ENCODE measurements at places on chromosomes 6 and 20.

- DNase-seq, result no peak
These were observed 90.7 kb downstream of the CDC5L start for GRCh38 chr6:44478158-44478557.

DNA sequence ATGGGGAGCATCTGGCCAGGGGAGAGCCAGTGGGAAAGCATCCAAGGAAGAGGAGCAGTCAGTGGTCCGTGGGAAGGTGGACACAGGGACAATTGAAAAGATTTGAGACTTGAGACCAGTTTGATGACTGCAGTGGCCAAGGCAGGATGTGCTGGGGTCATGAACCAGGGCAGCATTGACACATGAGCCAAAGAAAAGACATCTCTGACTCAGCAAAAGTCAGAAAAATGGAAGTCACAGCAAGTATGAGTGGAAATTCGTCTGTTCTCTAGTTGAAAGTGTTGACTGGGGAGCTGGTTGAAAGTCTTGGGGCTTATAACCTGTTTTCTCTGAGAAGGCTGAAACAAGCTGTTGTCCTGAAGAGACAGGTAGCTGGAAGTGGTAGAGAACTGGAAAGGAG lies 31.3 kb downstream of the RAB22A start:
- no peak for DNase-seq

DNA sequence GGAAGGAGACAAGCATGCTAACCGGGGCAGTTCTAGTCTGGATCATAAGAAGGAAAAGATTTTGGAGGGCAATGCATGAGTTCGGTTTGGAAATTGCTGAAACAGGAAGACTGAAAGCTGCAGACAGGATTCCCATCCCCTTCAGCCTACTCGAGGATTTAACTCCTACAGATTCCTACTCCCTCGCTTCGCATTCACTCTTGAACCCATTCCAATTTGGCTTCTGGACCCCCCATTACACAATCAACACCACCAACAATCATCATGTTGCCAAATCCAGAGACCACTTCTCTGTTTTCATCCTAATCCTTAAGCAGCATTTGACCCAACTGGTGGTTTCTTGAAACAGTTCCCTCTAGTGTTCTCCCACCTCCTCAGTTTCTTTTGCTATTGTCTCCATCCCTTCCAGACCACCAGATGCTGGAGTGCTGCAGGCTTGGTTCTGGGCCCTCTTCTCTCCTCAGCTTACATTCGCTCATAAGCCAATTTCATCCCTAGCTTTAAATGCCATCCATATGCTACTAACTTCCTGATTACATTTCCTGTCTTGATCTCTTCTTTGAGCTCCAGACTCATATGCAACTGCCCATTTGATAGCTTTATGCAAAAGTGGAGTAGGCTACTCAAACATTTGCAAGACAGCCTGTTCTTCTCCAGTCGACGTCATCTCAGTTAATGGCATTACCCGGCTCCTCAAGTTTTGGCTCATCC lies 66.5 kb downstream of the DTNBP1 start:
- no peak for DNase-seq

- DNase-seq, result no peak
These were observed 74.1 kb upstream of the NAA20 start for GRCh38 chr20:19943061-19943521.

DNA sequence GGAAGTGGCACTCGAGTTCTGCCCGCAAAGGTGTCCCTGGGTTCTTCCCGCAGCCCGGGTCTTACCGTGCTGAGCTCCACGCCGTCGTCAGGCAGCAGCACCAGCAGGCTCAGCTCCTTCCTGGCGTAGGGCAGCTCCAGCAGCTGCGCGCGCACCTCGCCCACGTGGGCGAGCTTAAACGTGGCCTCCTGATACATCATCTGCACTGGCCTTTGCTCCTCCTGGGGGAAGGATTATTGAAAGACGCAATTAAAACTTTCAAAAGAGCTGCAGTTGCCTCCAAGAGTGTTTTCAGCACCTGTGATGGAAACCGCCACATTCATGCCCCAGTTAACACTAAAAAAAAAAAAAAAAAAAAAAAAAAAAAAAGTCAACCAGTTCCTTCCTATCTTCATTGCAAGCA lies 11.3 kb downstream of the SERPINB9 start:
- DNase-seq, result peak; percentile 83

DNA sequence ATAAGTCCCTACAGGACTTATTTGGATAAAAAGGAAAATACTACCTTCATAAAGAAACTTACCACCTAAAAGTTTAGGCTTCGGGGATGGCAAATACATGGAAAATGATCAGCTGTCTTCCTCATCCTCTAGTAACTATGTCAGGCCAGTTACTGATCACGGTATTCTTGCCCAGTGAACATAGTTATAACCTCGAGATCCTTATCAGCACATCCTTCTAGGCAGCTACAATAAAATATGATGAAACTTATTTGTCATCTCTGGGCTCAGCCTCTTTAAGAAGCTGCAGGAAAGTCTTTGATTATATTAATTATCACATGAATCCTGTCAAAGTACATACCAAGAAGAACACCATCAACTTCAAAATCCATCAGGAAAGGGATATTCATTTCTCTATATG lies 41.8 kb downstream of the SF3B5 start:
- DNase-seq, result no peak

GRCh38 chr20:45336530-45337366 lies 11.5 kb downstream of the SDC4 start:
- DNase-seq, result no peak

DNA sequence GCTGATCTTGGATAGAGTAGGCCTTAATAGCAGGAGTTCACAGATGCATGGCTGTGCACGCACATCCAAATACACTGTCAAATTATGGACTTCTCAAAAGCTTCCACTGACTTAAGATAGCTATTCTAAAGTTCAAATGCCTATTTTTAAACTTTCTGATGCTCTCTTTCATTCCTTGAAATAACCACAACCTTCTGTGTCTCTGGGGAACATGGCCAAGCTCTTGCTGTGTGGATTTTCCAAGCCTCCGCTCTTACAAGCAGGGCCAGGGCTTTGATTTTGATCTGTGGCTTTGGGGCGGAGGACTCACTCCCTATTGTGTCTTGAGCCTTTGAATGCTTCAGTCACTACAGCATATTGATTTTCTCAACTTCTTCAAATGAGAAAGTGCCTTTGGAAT lies 35.7 kb upstream of the SNRPB2 start:
- no peak for DNase-seq

GRCh38 chr6:163756079-163756478 lies 341.6 kb downstream of the QKI start:
- no peak for DNase-seq

GRCh38 chr6:56346958-56347357 lies 99.6 kb upstream of the COL21A1 start:
- DNase-seq, result no peak

- DNase-seq, result no peak
These were observed 233.5 kb downstream of the DHX35 start for GRCh38 chr20:39195582-39196021.

DNA sequence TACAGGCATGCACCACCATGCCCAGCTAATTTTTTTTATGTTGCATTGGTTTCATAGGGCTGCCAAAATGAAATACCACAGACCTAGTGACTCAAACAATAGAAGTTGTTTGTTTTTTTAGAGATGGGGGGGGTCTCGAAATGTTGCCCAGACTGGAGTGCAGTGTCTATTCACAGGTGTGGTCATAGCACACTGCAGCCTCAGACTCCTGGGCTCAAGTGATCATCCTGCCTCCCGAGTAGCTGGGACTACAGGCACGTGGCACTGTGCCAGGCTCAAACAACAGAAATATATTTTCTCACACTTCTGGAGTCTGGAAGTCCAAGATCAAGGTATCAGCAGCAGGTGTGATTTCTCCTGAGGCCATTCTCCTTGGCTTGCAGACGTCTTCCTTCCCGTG lies 6.6 kb upstream of the SLC16A10 start:
- DNase-seq, result no peak

- no peak for DNase-seq
These were observed 31.5 kb downstream of the RRBP1 start for GRCh38 chr20:17650301-17651128.

DNA sequence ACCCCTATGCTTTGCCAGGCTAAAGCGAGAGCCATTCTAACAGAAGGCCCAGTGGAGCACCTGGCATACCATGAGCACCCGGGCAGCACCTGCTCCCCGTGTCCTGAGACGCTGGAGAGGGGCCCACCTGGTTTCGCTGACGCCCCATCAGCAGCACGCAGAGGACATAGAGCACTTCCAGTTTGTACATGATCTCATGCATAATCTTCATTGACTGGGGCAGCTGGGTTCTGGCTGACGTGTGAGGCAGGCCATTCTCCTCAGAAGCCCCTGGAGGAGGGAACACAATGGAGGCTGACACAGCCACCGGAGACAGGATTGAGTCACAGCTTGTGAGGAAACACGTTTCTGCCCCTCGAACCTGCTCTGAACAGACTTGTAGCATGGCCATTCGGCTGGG lies 65.4 kb downstream of the MYH7B start:
- no peak for DNase-seq

- DNase-seq, result no peak
These were observed 971.1 kb upstream of the MAN1A1 start for GRCh38 chr6:120320481-120321162.

DNA sequence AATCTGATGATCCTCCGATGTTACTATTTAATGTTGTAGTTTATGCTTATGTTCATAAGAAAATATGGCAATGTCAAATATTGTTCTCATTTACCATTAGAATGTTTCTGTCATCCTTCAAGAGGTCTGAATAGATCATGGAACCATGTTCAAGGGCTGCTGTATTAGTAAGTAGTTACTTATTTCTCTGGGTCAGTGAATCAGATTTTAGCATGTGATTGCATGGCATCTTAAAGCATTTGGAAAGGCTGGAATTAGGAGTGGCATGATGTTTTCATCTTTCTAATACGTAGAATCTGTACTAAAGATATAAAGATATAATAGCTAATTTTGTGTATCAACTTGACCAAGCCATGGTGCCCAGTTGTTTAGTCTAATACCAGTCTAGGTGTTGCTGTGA lies 40.5 kb upstream of the NKX2-4 start:
- no peak for DNase-seq

DNA sequence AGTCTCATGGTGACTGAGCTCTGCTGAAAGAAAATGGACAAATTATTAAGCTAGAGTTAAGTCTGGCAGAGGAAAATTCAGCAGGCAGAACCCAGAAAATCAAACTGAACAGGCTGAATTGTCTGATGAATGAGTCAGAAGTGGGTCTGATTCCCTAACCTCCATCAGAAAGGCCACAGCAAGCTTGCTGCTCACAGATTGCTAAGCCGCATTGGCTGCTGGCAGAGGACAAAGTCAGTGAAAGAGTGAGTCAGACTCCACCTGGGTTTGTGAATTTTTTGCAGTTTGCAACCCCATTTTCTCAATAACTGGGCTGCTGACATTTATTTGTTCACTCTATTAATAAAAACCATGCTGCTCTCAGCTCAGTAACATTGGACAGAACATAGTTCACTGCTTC lies 191.3 kb downstream of the EPM2A start:
- DNase-seq, result peak; percentile 23

- no peak for DNase-seq
These were observed 59.6 kb downstream of the TIAM2 start for GRCh38 chr6:155054491-155055250.

- no peak for DNase-seq
These were observed 91.4 kb upstream of the NEDD9 start for GRCh38 chr6:11323666-11324452.

DNA sequence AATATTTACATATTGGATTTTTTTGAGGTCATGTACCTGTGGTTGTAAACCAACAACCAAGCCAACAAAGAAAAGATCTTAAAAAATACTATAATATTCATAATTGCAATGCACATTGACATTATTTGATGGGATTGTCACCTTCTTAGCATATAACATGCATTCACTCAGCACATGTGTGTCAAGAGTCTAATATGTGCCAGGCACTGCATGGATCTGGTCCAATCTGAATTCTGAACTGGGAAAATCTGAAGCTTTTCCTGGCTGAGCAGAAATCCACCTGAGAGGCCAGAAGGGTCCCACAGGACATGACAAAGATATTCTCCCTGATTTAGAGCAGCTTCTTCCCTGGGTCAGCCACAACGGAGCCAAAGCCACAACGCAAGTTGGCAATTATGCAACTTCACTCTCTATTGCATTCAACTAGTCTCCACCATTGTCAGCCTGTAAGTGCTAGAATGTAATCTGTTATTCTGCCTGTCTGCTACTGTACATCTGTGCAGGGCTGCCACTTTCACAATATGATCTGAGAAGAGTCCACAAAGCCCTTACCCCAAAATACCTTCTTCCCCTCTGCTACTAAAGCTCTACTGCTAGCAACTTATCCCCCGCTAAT lies 17.0 kb upstream of the DDO start:
- DNase-seq, result no peak

- DNase-seq, result no peak
These were observed 10.7 kb downstream of the MDFI start for GRCh38 chr6:41648921-41649320.

DNA sequence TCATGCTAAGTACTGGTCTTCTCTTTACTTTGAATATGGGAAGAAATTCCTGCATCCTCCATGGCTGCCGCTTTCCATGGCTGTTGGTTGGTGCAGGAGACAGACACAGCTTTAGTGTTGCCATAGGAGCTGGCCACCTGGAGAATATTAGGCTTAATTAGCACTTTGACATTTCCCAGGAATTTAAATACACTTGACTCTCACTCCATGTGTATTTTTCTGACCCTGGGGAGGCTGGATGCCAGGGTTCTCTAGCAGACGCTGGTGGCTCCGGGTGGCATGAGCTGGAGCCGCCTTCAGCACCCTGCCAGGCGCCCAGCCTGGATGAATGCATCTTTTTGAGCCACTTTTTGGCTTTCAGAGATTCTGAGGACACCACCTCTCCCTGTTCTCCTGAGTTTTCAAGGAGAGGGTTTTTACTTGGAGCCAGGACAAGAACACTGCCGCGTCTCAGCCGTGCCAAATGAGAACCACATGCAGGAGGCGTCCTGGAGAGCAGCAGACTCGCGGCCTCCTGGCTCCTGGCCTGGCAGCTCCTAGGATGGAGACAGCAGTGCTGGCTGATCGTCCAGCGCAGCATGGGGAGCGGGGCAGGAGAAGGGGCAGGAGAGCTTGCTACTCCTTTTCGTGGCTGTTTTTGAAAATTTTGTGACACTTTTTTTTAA lies 258.8 kb downstream of the SMOC2 start:
- DNase-seq, result peak; percentile 68

GRCh38 chr20:53609491-53610445 lies 16.1 kb upstream of the ZNF217 start:
- no peak for DNase-seq

- DNase-seq, result peak; percentile 28
These were observed 75.9 kb downstream of the OR2B2 start for GRCh38 chr6:27836141-27836782.

- DNase-seq, result no peak
These were observed 16.1 kb upstream of the PBOV1 start for GRCh38 chr6:138234363-138234762.

- no peak for DNase-seq
These were observed 9.1 kb downstream of the BPIFB3 start for GRCh38 chr20:33062825-33063149.

- no peak for DNase-seq
These were observed 292.1 kb downstream of the KHDC1L start for GRCh38 chr6:72933233-72933632.

Data from hindlimb muscle (tissue), 1 donor.